Stimulated activated CD8-positive, alpha-beta memory T cell treated with anti-CD3 and anti-CD28 coated beads, Interleukin-7, amount 100 ng/mL, for 48 hours (primary cell): ENCODE measurements at places on chromosomes 3 and 15.

- no peak for DNase-seq
Observed at GRCh38 chr3:128011140-128011539, 41.1 kb upstream of the SEC61A1 start.

GRCh38 chr3:115513416-115513800 lies 109.9 kb upstream of the GAP43 start:
- DNase-seq: no peak

DNA sequence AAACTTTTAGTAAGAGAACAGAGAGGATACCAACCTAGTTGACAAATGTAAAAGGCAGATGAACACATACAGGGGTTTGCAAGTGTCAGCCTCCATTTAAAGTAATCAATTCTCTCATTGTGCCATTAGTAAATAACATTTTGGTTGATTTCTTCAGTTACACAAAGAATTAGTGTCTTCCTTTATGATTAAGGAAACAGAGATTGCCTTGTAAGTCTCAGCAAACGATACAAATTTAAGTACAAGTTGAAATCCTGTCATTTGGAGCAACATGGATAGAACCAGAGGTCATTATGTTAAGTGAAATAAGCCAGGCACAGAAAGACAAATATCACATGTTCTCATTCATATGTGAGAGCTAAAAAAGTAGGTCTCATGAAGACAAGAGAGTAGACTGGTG lies 26.1 kb downstream of the MYO5A start:
- DNase-seq: no peak

- no peak for DNase-seq
Observed at GRCh38 chr3:160097478-160097877, 108.8 kb downstream of the IL12A start.

DNA sequence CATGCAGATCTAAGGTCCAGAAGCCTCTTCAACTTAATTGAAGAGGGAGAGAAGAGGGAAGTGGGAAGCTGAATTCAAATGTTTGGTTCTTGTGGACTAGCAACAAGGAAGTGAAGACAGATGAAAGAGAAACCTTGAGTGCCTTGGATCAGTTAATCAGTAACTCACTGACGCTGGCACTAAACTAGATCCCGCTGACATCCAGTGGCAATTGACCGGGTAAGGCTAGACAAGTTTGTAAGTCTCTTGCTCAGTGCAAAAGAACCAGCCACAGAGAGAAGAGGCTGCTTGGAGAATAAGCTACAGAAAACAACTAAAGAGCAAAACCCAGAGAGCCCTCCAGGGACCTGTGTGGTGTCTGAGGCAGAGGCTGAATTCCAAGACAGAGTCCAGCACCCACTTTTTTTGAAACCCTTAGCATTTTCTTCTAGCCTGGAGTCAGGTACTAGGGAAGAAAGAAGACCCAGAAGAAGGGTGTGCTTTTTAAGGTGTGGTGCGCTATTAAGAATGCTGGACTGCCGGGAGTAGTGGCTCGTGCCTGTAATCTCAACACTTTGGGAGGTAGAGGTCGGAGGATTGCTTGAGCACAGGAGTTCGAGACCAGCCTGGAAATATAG lies 6.9 kb downstream of the PLCH1 start:
- DNase-seq: no peak

- no peak for DNase-seq
Observed at GRCh38 chr3:120171134-120171873, 77.1 kb upstream of the GSK3B start.

- DNase-seq: no peak
Observed at GRCh38 chr3:56940321-56940720, 120.1 kb upstream of the SPATA12 start.

DNA sequence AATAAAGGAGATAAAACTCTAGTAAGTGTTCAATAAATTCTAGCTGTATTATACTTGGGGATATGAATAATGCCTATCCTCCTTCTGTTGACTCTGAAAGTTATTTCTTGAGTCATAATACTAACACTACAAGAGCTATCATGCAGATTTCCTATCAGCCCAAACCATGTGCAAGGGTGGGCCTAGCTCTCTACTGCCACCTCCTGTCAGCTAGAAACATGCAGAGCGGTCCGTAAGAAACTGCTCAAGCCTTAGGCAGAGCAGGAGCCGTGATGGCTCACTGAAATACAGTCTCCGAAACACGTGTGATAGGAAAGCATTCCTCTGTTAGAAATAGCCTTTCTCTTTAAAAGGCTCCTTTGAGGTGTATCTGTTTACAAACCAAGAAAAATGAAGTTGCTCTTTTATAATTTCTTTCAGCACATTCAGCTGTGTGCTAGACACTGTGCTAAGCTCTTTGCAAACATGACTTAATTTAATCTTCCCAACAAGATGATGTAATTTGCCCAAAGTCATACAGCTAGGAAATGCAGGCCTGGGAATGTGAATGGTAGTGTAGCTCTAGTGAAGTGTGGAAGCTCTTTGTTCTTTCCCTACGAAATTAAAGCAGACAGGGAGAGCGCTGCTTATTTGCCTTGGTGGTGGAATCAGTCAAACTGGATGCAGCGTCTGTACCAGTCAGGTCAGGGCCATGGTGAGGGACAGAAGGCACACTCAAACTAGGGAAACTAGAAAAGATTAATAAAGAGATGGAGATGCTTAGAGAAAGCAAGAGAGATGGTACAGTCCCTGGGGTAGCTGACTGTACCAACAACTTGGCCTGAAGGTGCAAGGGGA lies 43.1 kb downstream of the MTHFS start:
- no peak for DNase-seq
